ENCODE measurements at places on chromosomes 4 and X.

GRCh38 chrX:40484408-40485091, 96.2 kb upstream of the ATP6AP2 start:
- no peak for DNase-seq

GRCh38 chr4:2652415-2653160, 103.5 kb downstream of the TNIP2 start:
- DNase-seq: no peak

- no peak for DNase-seq
Observed at GRCh38 chr4:86302830-86303229, 57.0 kb downstream of the MAPK10 start.

DNA sequence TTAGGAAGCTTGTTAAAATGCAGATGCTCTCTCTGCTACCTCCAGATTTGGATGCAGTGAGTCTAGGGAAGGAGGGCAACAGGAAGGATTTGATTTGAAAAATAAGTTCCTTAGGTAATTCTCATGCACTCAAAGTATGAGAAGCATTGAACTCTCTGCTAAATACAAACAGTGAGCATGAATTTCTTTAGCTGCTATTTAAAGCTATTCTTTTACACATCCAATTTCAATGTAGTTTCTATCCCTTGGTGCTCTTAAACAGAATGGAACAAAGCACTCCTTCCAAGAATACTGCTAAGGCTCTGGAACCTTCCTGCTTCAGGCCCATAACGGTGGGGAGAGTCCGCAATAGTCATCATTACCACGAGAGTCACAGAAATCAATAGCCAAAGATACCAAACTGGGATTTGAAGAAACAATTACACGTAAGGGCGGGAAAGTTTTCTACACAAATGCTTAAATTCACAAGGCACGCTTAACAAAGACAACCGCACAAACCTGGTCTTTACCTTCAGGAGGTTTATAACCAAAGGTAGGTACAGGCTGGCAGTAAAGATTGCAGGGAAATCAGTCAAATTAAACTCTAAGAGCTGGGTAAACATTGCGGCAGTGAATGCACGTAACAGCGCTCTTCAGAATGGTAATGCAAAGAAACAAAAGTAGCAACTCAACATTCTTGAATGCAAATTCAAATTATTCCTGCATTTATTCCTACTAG, 123.2 kb upstream of the NAP1L5 start:
- DNase-seq: no peak

- DNase-seq: no peak
Observed at GRCh38 chrX:119218198-119218597, 17.9 kb upstream of the PGRMC1 start.

- no peak for DNase-seq
Observed at GRCh38 chr4:121788896-121789295, 12.2 kb upstream of the EXOSC9 start.

GRCh38 chrX:11108253-11108941, 2.7 kb upstream of the HCCS start:
- DNase-seq: no peak

DNA sequence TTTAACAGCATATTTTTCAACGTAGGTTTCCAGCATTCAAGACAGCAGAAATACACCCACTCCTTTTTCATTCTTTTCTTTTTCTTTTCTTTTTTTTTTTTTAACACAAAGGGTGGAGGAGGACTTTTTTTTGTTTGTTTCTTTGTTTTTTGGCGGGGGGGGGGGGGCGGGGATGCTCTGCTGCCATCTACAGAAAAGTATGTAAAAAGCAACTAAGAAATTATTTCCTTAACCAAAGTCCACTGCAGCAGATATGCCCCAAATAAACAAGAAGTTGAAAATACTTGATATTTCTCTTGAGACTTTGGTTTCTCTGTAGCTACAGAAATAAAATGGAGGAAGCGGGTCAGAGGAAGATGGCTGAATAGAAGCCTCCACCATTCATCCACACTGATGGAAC, 63.2 kb upstream of the PBDC1 start:
- no peak for DNase-seq

GRCh38 chr4:174578366-174578765, 56.1 kb upstream of the HPGD start:
- DNase-seq: no peak

GRCh38 chr4:110003401-110004187, 90.9 kb downstream of the EGF start:
- DNase-seq: no peak

- DNase-seq: no peak
Observed at GRCh38 chr4:18388039-18388438, 366.5 kb upstream of the LCORL start.

GRCh38 chr4:77990456-77990855, 66.7 kb upstream of the FRAS1 start:
- DNase-seq: no peak

DNA sequence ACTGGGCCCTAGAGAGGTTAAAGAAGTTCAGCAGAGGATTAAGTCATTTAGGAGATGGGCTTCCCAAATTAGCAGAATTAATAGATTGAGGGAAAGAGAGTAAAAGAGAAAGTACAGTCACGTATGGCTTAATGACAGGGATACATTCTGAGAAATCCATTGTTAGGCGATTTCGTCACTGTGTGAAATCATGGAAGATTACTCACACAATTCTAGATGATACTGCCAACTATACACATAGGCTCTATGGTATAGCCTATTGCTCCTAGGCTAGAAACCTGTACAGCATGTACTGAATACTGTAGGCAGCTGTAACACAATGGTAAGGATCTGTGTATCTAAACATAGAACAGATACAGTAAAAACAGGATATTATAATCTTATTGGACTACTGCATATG, 180.6 kb downstream of the RNF150 start:
- DNase-seq: no peak

- DNase-seq: no peak
Observed at GRCh38 chr4:96486563-96486962, 646.7 kb downstream of the PDHA2 start.

DNA sequence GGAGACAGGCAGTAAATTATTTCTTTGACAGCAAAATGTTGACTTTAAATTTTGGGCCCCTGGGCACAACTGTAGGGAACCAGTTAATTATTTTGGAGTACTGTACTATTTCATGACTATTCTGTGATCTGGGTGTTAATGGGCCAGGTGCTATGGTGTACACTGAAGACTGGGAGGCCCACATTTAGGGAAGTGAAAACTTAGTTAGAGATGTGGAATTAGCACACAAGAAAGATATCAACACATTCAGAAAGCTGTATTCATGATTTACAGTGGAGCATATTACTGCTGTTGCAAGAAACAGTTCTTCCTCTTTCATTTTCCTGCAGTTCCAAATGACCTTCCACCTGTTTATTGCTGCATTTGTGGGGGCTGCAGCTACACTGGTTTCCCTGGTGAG, 12.4 kb downstream of the PLP1 start:
- DNase-seq: no peak

DNA sequence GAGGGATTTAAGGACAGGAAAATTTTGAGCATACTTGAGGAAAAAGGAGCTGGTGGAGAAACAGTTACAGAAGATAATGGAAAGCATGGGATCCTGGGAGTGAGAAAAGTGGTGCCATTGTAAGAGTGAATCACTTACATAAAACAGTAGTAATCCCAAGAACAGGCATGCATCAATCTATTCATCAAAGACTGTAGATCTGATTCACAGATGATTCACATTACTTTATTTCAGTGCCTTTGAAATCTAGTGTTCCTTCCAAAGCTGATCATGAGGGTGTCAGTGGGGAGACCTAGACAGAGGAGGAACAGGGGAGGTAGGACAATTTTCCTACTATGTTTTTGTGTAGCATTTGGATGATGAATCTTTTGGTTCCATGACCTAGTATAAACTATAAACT, 102.7 kb downstream of the TAB3 start:
- DNase-seq: no peak

DNA sequence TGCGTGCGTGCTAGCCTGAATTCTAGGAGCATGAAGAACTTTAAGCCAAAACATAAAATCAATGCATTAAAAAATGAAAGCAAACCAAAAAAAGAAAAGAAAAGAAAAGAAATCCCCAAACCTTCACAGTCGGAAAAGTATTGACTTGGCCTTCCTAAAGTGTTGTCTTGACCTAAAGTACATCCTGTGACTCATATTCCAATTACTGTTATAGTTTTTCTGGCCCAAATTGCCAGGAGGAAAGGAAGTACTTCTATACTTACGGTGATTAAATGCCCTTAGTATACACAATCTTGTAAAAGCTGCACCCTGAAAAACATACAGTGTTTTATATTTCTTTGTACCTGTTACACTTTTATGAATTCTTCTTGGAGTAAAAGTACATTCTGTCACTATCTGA, 512.8 kb downstream of the ANKRD50 start:
- no peak for DNase-seq

DNA sequence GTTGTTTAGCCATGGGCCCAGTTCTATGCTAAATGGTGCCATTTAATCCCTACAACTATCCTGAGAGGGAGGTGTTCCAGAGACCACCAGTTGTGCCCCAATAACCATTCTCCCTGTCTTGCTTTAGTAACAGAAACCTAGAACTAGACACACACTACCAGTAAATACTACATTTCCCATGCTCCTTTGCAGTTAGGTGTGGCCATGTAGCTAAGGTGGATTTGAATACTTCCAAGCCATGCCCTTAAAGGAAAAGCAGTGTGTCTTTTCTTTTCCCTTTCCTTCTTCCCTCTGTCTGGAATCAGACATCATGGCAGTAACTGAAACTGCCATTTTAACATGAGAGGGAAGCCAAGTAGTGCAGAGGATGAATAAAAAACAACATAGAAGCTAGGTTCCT, 90.9 kb upstream of the TMEM33 start:
- DNase-seq: no peak

DNA sequence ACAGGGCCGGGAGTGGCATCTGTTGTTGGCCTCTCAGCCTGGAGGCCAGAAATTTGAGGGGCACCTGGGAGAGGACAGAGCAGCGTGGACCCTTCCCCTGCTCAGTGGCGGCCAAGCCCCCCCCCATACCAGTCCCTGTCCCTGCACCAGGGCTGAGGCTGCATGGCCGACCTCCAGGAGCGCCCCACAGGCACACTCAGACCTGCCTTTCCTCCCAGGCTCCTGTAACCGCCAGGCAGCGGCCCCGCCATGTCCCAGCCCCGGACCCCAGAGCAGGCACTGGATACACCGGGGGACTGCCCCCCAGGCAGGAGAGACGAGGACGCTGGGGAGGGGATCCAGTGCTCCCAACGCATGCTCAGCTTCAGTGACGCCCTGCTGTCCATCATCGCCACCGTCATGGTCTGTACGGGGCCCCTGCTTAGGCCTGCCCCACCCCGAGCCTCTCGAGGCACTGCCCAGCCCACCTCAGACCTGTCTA, 15.3 kb downstream of the TMEM175 start:
- no peak for DNase-seq

GRCh38 chr4:185993328-185993973, 75.5 kb upstream of the TLR3 start:
- DNase-seq: no peak

- no peak for DNase-seq
Observed at GRCh38 chr4:89486042-89486441, 178.4 kb upstream of the GPRIN3 start.

- DNase-seq: no peak
Observed at GRCh38 chrX:133190877-133191738, 27.0 kb downstream of the TFDP3 start.

GRCh38 chr4:6338175-6338950, 68.7 kb downstream of the WFS1 start:
- no peak for DNase-seq

GRCh38 chr4:82889287-82889686, 1.7 kb downstream of the SEC31A start:
- no peak for DNase-seq

- no peak for DNase-seq
Observed at GRCh38 chr4:111031001-111031579, 408.2 kb upstream of the PITX2 start.

DNA sequence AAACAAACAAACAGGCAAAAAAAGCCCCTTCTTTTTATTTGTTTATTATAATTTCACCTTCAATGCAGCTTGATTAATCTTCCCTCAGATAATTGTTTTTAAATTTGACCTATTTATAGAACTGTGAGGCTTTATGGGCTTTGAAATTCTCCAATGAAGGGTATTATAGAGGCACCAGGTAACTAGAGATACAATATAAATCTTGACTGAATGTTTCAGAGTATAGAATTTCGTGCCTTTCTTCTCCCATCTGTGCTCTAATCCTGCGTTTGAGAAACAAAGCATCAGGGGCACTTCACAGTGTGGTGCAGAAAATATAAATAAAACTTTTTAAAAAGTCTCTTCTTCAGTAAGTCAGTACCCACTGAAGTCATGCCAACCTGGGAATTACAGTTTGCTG, 120.9 kb downstream of the ANKRD50 start:
- DNase-seq: no peak

GRCh38 chr4:181684310-181684709, 558.9 kb upstream of the TENM3 start:
- DNase-seq: no peak

GRCh38 chrX:41137589-41137988, 52.3 kb downstream of the USP9X start:
- no peak for DNase-seq

DNA sequence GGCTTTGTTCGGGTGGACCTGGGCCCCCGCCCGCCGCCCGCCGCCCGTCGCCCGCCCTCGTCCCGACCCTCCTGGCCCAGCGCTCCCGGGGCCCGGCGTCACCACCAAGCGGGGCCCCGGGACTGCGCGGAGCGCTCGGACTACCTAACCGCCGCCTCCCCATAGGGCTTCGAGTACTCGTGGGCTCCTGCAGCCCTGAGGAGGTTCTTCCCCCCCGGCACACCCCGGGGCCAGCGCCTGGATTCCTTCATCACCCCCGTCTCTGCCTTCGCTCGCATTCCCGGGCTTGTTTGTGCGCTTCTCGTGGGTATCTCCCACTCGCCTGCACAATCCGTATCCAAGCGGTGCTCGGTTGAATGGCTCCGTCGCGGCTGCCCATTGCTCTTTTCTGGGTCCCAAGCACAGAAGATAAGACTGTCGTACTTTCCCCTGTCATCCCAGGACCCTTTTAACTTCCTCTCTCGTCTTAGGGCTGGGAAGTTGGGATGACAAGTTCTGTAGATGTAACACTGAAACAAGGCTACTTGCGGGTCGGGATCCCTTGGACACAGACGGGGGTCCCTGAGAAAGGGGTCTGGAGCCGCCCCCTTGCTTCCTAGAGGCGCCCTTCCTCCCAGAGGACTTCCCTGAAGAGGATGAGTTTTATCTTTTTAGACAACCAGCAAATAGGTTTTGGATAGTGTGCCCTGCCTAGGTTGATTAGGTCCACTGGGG, 565 bp downstream of the MOB1B start:
- DNase-seq: no peak

DNA sequence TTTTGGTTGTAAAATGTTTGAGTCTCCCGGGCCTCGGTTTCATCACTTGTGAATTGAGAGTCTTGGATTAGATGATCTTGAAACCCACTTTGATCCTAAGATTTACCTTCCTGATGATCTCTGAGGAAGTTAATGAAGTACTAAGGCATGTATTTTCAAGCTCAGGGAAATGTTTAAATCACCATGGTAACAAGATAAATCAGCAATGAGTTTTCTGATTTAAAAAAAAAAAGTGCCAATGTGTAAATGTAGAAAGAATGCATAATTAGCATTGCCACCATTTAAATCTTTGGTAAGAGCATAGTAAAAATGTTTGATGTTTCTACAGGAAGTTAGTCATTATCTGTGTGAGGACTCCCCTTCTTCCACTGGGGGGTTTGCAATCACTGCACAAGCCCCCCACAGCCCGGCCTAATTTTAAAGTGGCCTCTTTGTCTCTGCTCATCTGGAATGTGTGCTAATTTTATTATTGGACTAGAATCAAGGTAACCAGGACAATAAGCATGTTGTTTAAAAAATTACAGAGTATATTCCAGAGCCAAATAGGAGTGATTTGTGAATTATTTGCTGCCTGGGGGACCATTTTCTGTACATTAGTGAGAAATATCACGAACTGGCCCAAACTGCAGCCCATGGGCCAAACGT, 93.6 kb downstream of the SLC34A2 start:
- DNase-seq: no peak

Measured in activated T-helper 1 cell treated with anti-CD3 and anti-CD28 coated beads, Interleukin-2, amount 50 U/mL, for 16 hours (primary cell).